ENCODE measurements at places on chromosomes 16 and 17. TPM values are rescaled to one million over a fixed set of nuclear protein-coding genes. Genes with fewer than 3 reads are reported as not detected.

Gene GPATCH8
- 31.1 TPM for total RNA-seq

- DNase-seq: no peak
Observed at GRCh38 chr17:71260366-71260940, 860.4 kb upstream of the SOX9 start.

- DNase-seq: no peak
Observed at GRCh38 chr16:30875871-30876801, 17.7 kb downstream of the BCL7C start.

DNA sequence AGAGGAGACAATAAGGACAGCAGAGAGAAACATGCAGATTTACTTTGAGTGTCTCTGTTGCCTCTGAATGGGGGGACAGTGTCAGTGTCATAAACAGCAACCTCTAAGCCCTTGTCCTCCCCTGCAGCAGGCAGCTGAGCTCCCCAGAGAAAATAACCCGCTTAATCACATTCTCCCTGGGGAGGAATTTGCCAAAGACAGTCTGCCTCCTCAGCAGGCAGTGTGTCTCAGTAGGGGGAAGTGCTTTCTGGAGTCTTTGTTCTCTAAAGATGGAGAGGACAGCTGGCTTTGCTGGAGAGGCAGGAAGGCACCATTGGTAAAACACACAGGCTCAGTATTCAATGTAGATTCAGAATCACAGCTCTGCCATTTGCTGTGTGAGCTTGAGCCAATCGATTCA lies 16.1 kb downstream of the TEKT5 start:
- peak; percentile 63 for DNase-seq

DNA sequence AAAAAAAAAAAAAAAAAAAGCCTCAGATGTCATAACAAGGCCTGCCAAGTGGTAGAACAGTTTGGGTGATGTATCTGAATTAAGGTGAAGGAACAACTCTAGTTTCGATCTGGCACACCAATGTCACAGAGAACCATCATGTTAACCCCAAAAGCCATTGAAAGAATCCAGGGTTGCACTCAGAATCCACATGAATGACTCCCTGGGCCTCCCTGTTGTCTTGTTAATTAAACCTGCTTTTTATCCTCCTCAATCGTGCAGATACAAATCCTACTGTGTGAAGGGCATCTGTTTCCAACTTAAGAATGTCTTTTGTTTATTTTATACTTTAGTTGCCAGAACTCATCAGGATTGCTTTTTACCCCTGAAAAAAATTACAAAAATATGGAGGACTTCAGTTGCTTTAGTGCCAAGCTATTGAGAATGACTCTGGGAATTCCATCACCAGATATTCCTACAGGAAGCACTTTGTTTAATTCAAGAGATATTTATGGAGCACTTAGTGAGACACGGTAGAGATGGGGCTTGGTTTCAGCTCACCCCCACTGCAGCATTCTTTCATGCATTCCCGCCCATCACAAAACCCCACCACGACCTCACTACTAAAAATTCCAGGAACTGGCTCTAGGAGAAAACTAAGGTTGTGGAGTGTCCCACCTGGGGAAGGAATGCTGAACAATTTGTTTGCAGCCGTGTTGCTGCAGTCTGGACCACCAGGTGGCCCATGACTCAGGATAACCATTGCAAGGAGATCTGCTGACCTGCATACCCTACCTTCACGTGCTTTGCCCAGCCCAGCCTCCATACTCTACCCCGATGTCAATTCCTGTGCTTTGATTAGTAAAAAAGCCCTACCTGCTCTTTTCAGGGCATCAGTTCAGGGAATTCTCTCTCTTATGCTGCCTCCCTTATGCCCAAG lies 63.8 kb upstream of the GPRC5B start:
- DNase-seq: no peak
